ENCODE measurements at places on chromosomes 5 and 9. TPM values are rescaled to one million over a fixed set of nuclear protein-coding genes. Genes with fewer than 3 reads are reported as not detected.

The GAPT gene
- total RNA-seq = not detected

The ADGRV1 gene
- total RNA-seq = 0.17 TPM

The FBXO38 gene
- 54.4 TPM for total RNA-seq

The PTGS1 gene
- total RNA-seq = 18.6 TPM

The TMEM174 gene
- total RNA-seq = not detected

The LURAP1L gene
- total RNA-seq = 62.1 TPM

The LMAN2 gene
- total RNA-seq = 604 TPM
